ENCODE measurements at places on chromosomes 7 and 10.

GRCh38 chr10:11684717-11685645 lies 57.2 kb upstream of the ECHDC3 start:
- DNase-seq = peak; percentile 63

DNA sequence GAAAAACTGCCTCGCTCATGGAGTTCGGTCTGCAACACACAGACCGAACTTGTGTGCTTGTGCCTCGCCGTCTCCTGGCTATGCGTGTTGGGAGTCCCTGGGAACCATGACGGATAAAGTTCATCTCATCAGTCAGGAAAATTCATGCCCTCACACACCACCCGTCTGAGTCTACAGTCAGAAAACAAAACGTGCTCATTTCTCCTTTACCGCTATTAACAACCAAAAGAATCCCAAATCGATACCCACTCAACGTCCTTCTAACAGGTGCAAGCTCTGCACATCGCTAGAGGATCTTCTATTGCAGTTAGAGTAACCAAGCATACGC lies 13.6 kb downstream of the CNPY1 start:
- no peak for DNase-seq

DNA sequence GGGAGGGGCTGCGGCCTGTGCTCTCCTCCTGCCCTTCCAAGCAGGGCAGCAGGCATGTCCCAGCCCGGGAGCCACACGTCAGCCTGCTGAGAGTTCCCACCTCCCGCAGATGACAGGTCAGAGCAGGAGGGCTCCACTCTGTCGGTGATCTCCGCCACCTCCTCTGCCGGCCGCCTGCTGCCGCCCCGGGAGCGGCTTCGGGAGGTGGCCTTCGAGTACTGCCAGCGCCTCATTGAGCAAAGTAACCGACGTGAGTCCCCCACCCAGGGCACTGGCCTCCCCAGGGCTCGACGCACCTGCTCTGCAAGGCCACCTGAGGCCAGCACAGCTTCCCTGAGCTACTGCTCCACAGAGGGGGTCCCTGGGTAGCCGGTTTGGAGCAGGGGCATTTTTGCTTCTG lies 9.4 kb downstream of the AP5Z1 start:
- peak; percentile 62 for DNase-seq

DNA sequence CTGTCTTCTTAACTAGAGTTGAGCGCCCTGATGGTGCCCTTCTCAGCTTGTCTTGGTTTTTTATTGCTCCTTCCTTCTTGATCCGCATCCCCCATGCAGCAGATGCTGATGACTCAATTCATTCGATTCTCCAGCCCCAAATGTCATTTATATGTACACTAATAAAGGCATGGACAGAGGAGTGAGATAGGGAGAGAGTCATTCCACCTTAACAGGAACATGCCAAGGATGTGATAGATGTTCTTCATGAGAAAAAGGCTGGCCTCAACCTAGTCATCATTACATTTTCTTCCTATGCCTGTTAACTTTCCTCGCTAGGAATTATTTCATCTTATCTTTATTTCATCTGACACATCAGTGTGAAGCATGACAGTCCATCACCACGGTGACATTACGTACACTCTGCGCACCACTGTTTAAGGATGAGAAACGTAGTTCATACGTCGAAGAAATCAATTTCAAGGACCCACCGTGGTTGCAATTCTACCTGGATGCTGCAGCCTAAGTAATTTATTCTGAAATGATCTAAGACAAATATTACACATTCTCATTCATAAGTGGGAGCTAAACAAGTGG lies 150.3 kb upstream of the FAM171A1 start:
- DNase-seq = no peak

DNA sequence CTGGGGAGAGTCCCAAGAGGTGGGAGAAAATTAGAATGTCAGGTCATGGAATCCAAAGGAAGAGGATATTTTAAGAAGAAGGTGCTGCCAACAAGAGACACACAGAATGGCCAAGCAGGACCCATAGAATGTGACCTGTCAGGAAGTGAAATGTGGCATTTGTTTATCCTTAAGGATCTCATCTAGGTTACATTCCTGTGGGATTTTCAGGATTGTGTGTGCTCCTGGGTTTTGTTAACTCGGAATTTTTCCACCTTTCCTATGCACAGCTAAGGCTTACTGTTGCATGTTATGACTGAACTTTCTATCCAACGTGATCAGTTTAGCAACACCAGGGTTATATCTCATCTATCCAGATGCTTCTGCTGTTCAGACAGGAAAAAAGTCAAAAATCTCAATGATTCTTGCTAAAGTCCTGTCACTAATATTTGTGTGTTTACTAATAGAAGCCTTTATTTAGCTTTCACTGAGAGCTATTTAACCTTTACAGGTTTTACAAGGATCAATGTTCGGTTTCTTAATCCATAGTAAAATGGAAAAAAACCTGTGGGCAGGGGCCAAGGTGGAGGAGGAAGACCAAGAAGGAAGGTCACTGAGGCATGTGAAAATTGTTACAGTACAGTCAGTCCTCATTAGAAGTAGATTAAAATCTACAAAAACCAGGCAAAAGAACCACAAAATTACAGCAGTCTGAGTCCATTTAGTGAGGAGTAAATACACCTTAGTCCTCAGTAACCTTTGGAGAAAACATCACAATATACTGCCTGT lies 437.8 kb upstream of the NPVF start:
- DNase-seq = no peak

DNA sequence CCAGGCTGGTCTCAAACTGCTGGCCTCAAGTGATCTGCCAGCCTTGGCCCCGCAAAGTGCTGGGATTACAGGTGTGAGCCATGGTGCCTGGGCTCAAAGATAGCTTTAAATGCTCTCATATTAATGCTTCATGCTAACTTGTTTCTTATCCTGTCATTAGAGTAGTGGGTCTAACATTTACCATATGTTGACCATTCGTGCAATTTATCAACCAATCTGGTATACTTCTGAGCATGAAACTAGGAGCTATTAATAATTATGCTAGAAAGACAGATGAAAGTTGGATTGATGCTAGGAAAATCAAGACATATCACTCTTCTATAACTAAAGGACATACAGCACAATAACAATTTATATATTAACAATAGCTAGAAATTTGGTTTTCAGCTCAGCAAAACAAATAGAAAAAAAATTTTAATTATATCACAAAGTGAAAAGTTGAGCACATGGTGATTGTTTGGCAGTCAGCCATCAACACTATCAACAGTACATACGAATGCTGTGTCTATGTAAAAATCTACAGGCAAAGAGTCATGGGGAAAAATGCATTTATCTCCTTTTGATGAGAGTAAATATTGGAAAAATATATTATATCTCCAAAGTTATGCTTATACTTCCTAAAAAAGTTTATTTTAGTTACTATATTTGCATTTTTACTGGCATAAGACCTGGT lies 112.1 kb upstream of the ABCB5 start:
- DNase-seq = no peak

DNA sequence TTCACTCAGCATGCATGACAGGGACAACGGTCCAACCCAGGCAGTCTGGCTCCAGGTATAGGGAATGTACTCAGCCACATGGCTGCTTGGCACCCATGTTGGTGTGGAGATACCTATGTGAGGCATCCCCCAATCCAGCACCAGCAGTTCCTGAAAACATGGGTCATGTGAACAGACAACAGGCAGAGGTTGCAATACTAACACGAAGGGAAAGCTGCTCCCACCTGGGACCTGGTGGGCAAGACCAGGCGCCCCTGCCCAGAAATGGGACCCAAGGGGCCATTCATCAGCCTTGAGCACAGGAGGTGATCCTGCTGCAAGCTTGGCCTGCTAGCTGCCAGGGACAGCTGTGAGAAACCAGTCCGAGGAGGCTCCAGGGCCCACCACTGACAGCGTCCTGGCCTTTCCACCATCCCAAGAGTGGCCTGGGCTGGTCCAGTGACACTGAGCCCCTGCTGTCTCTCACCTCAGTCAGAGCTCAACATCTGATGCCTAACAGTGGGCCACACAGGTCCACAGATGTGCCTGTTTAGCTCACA lies 142.3 kb downstream of the ARHGAP22 start:
- no peak for DNase-seq

DNA sequence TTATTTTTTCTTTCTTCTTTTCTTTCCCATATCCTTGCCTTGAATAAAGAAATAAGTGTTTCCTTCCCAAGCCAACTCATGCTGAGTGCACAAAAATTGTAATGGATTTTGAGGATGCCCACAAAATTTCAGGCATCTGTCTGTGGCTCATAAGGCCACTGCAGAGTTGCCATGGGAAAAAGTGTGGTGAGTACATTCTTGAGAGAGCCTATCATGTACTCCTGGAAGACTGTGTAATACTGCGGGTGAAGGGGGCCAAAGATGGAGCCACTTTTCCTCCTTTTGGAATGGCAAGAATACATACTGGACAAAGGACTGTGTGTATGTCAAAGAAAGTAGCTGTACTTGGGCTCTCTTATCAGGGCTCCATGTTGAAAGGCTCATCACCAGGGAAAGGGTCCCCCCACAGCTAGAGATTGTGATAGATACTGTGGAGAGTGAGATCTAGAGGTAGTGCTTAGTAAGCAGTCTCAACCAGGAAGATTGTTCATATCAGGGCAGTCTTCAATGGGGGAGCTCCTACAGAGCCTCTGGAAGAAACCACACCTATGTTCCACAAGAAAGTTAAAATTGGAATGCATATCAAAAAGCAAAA lies 341.6 kb upstream of the KCND2 start:
- DNase-seq = no peak

DNA sequence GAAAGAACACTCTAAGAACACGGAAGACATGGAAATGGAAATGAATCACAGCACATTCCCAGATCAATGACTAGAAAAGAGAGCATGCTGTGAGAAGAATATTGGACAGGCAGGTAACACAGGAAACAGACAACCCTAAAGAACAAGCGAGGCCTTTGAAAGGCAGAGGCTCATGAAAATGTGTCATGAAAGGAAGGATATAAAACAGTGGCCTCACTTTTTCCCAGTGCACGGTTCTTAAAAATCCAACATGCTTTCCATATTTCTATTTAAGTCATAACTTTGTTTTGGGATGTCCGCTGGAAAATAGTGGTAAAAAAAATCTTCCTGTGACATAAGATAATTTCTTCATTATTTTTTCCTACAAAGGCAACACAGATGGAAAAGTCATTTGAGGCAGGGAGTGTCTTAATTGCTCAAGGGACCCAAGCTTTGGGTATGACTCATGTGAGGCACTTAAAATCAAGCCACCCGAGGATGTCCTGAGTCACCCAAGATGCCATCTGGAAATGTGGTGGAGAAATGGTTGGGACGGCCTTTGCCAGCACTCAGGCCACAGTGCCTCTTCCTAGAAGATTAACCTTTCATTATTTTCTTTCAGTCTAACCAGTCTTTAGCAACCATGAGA lies 17.0 kb downstream of the ITIH5 start:
- no peak for DNase-seq

DNA sequence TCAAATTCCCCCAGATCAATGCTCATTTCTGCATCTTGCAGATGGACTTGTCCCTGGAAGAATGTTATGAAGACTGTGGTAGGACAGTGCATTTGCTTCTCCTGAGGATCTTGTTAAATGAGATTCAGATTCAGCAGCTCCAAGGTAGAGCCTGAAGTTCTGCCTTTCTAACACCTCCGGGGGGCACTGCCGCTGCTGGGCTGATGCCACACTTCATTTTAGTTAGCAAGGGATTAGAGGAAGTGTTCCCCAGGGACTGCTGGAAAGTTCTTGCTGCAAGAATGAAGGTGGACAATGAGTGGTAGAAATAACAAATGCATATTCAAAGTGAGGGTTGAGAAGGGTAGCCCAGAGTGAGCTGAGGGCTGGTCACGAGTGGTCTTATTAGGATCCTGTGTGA lies 434.3 kb upstream of the AKR1E2 start:
- DNase-seq = no peak

DNA sequence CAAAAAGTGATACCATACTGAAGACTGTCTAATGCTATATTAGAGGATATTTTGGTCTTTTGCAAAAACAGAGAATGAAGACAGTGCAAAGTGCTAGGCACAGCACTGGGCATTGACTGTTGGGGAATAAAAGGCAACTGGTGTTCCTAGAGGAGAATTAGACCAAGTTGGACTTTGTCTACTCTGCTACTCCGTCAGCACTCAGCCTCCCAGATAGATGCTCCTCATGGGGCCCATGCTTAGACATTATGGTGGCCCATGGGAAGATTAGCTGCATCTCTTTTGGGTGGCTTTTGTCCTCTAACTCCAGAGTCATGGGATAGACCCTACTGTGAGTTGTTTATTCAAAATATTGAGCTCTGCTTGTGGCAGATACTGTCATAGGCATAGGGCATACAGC lies 113.5 kb downstream of the RBM20 start:
- DNase-seq = no peak

GRCh38 chr7:41183741-41184140 lies 519.1 kb downstream of the INHBA start:
- no peak for DNase-seq

GRCh38 chr10:127937069-127937468 lies 30.2 kb downstream of the PTPRE start:
- DNase-seq = no peak

GRCh38 chr7:159034394-159034793 lies 110.3 kb downstream of the VIPR2 start:
- DNase-seq = no peak

DNA sequence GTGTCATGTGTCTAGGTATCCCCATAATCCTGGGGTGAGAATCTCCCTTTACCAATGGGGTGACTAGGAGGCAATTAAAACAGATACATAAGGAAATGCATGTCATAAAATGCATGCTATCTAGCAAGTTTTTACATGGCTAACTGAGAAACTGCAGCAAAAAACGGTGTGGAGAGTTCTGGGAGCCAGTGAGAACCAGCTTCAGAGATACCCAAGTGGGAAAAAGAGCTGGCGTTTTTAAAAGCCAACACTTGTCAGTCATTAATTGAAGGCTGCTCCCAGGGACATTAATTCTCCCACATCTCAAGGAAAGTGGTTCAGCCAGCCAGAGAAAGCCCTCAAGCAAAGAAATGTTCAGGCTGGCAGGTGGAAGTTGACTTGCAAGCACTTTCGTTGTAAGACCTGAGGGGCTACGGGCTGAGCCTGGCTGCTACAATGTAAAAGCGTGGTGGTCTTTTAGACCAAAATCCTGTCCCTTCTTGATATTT lies 28.1 kb downstream of the ST8SIA6 start:
- no peak for DNase-seq

GRCh38 chr10:101033276-101033675 lies 2.2 kb downstream of the SFXN3 start:
- no peak for DNase-seq

GRCh38 chr10:113071446-113071845 lies 121.4 kb downstream of the TCF7L2 start:
- DNase-seq = peak; percentile 81

GRCh38 chr10:119595676-119596515 lies 868 bp downstream of the TIAL1 start:
- DNase-seq = peak; percentile 43

GRCh38 chr10:50631052-50631451 lies 7.3 kb upstream of the SGMS1 start:
- no peak for DNase-seq

- DNase-seq = no peak
Measured at GRCh38 chr7:120307991-120308545, 35.1 kb downstream of the KCND2 start.

- no peak for DNase-seq
Measured at GRCh38 chr10:43026039-43026973, 50.6 kb upstream of the RET start.

DNA sequence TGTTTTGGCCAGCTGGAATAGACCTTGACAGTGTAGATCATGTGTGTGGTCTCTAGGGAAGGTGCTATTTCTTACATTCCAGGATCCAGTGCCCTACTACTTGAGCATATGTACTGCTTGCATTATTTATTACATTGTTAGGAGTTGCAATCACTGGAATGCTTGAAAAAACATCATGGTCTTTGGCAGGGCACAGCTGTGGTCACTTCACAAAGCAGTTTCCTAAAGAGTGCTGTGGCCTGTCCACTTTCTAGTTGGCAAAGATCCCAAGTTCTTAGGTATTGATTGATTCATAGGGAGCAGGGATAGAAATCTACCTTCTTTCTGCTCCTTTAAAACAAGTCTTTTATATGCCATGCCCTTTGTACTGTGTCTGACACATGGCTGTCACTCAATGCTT lies 4.6 kb downstream of the C7orf25 start:
- DNase-seq = no peak
